ENCODE measurements at places on chromosomes 3 and 15.
A peak's percentile ranks its signal among the peaks of the same experiment; 100 is the strongest.

DNA sequence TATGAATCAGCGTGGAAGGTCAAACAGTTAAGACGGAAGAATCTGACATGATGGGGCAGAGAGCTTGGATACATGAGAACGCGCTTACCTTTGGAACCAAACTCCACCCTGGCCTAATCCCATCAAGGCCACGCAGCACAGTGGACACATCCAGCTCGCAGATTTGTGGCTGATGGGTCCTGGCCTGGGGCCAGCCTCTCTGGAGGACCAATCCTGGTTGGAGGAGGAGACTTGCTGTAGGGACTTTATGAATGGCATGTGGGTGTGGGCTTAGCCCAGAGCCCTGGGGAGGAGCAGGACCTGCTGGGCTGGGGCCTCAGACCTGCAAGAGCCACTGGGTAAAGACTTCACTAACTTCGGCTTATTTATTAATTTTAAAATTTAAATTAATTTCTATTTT, 73.4 kb upstream of the ANKRD34C start:
- DNase-seq, result no peak

- DNase-seq, result peak; percentile 70
These were observed 66.2 kb downstream of the RASA2 start for GRCh38 chr3:141553055-141553454.

DNA sequence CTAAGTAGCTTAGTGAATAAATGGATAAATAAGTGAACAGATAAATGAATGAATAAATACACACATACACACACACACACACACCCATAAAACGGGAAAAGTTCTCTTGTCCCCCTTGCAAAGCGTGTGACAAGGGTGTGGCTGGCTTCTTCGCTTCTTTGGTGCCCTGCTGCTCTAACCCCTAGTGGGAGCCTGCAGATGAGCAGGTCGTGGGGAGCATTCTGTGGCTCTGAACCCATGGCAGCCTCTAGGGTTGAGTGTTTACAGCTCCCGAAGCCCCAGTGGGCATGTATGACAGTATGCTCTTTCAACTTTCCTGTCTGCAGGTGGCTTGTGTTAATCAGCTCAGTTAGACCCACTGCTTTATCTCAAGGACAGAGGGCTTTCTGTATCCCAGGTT, 582.3 kb downstream of the EDEM1 start:
- DNase-seq, result no peak

DNA sequence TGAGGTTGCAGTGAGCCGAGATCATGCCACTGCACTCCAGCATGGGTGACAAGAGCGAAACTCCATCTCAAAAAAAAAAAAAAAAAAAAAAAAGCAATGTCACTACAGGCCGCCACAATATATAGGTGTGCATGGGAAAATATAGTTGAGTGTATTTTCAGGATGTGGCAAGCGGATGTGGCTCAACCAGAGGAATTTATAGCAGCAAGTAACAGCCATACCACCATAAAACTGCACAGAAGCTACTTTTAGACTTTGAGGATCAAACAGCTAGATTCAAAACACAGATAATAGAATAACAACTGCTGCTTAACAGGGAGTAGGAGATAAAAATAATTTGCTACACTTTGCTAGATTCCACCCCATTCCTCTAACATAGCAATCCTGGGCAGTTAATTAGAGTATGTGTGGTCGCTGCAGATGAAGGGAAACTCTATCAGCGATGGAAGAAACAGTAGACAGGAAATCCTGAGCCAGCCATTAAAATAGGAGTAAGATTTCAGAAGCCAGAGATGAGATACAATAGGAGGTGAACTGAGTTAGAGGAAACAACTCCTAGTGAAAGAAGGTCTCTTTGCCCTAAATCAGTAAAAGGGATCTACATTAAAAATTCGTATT, 318.7 kb upstream of the STT3B start:
- peak; percentile 74 for DNase-seq

DNA sequence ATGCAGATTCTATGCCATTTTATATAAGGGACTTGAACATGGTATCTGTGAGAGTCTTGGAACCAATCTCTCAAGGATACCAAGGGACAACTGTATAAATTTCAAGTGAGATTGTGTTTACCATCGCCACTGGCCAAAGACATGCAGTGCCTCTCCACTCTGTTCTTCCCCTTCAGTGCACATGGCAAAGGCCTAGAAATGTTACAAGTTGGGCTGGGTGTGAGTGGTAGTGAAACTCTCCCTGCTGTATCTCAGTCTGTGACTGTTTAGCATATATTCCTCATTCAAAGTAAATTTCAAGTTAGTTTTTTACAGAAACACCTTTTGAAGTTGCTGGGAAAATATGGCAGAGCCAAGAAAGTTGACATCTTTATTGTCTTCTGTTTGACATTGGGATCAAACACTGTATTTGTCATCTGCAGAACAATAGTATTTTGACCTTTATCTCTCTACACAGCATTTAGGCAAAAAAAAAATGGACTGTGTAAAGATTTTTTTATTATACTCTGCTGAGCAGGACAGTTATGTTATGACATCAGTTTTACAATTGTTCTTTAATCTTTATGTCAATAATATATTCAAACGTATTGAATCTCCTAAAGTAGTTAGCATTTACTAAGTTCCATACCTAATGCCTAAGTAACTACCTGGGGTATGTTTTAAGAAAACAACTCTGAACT, 101.4 kb downstream of the CCNL1 start:
- no peak for DNase-seq

DNA sequence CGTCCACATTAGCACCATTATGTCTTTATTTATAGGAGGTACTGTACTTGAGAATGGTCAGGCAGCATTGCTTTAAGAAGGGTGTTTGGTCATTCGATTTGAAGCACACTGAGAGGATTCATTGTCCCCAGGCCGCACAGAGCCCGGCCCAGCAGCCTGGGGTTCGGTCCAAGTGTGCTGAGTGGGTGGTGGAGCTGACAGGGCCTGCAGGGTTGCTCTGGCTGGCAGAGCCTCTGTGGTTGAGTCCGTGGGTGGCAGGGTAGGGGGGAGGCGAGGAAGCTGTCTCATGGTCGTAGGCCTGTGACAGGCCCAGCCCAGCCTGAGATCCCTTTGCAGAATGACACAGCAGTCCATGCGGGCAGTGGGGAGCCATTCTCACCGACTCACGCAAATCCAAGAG, 227.7 kb upstream of the TOPAZ1 start:
- DNase-seq, result no peak

GRCh38 chr15:58307313-58307961, 124.4 kb upstream of the LIPC start:
- no peak for DNase-seq

DNA sequence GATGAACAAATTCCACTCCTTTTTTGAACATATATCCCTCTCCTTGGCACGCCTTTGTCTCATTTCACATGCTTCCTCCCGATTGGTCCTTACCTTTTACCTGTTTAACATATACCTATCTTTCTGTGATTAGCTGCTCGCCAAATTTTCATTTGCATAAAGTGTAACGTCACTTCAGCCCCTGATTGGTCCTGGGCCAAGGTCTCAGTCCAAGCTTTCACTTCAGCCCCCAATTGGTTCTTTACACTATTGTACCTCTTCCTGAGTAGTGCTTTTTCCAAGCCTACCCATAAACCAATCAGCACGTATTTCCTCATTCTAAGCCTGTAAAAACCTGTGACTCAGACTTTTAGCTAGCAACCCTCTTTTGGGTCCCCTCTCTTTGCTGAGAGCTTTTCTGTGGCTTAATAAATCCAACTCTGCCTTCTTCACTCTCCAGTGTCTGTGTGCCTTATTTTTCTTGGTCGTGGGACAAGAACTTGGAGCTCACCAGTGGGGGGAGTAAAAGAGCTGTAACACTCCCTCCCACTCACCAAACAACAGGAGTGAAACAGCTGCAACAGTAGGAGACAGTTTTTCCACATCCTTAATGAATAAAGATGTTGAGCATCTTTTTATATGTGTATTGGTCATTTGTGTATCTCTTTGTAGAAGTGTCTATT, 584 bp upstream of the XCR1 start:
- DNase-seq, result no peak

- peak; percentile 16 for DNase-seq
These were observed 11.1 kb downstream of the OR5K2 start for GRCh38 chr3:98508582-98508981.

DNA sequence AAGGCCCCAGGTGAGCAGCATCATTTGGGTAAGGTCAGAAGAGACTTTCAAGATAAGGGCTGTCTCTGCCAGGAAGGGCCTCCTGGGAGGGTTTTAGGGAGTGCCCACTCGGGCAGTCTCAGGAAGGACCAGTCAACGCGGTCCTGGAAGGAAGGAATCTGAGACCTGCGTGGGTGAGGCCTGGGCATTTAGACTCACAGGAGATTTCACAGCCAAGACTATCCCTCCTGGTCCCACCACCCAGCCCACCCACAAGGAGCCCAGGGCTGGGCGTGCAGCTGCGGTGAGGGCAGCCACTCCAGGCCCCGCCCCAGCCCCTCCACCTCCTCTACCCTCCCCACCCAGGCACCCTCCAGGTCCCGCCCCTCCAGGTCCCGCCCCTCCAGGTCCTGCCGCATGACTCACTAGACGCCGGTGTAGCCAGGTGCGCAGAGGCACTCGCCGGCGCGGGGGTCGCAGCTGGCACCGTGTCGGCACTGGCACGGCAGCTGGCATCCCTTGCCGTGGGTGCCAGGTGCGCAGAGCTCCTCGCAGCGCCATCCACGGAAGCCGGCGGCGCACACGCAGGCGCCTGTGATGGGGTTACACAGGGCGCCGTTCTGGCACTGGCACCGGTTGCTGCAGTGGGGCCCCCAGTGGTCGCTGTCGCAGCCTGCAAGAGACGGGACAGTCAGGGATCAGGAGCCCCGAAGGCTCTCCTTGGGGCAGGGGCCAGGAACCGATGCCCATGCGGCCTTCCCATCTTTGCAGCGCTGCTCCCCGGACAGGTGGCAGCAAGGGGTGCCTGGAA, 112.7 kb downstream of the RAB11A start:
- peak; percentile 61 for DNase-seq

DNA sequence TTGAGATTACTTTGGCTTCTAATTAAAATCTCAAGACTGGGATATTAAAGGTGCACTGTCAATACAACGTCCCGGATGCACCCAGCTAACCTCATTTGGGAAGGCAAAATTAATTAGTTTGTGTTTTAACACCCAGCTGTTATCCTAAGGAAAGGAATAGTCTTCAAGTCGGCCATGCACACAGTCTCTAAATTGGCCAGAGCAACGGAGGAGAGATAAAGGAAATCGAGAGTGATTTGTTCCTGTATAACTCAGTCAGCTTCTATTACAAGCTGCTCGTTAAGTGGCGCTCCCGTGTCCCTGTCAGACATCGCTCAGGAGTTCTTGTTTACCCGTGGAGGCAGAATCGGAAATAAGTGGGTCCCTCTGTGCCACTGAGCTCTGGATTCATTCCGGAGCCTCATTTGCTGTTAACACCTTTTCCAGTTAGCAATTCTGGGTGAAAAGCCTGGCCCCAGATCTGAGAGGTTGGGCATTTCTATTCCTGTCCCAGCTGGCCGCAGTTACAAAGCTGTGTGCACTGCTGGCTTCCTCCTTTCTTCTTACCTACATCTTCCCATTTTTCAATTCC, 63.9 kb downstream of the ST8SIA2 start:
- no peak for DNase-seq

- DNase-seq, result no peak
These were observed 65.8 kb downstream of the PEAK1 start for GRCh38 chr15:77354063-77354462.

- no peak for DNase-seq
These were observed 97.2 kb upstream of the TMCO5A start for GRCh38 chr15:37837276-37837675.

DNA sequence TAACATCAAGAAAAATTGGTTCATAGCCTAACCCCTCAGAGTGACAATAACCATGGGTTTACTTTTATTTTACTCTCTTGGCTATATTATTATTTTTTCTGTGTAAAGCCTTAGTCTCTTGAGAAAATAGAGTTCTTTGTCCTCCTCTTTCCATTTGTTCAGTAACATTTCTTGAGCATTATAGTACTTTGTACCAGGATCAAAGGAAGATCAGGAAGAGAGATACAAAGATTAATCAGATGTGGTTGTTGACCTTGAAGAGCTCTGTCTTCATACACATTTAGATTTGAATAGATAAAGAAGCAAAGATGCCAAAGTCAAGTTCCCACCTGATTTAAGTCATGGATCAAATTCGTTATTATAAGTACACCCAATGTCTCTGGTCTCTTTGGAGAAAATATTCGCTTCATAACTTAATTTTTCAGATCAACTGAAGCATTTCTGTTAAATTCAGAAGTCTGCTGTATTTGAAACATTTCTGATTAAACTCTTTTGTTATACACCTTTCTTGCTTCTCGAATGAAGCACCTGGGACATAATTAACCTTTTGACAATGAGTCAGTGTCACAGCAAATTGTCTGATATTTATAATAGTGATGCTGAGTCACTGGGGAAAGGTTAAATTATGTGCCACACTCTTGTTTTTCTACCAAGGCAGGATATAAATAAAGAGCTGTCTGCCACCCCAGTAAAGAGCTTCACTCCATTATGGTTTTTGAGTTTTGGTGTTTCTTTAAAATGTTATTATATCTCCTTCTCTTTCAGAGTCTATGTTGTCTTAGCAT, 100.2 kb downstream of the GHSR start:
- DNase-seq, result no peak

DNA sequence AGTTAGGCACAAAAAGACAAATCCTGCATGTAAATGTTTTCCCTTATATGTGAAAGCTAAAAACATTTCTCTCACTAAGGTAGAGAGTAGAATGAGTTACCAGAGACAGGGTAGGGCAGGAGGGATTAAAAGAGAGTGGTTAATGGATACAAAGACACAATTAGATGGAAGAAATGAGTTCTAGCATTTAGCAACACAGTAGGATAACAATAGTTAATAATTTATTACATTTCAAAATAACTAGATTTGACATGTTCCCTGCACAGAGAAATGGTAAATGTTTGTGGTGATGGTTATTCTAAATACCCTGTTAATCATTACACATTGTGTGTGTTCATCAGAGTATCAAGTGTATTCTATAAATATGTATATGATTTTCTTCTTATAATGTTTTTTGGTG, 1400.7 kb downstream of the OTOL1 start:
- no peak for DNase-seq

DNA sequence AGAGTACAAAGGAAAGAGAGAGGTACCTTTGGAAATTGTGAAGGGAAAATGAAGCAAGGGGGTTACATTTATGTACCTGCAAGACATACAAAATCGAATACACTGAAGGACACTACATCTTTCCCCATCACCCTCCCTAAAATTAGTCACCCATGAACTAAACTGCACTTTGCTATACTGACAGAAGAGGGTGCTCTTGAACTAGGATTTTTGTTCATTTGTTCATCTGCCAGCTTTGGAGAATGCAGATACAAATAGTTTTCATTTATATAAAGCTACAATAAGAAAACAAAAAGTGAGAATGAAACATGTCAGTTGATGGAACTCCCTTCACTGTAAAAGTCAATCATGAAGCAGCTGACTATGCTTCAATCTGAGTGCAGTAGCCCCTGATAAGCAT, 55.7 kb downstream of the PCCB start:
- no peak for DNase-seq

DNA sequence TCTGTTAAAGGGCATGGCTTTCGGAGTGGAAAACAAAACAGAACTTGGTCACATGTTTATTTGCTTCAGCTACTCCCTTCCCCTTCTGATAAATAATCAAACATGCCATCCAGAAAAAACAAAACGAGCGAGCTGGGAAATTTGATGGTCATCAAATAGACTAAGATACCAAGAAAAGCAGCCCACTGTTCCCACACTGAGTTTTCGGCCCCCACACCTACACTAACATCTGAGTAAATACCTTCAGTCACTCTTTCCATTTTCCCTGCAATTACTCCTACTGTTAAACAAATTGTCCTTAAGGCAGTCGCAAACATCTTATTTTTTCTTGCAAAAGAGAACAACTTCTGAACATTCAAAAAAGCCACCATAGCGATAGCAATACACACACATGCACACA, 454.6 kb downstream of the FOXP1 start:
- DNase-seq, result peak; percentile 20

GRCh38 chr15:78507831-78508160, 419 bp downstream of the HYKK start:
- DNase-seq, result no peak
